Activated effector memory CD4-positive, alpha-beta T cell treated with Interleukin-2 at 50 U/mL for 16 hours (primary cell): ENCODE measurements at places on chromosomes 4 and X.

GRCh38 chr4:106269711-106270110 lies 46.3 kb downstream of the TBCK start:
- no peak for DNase-seq

DNA sequence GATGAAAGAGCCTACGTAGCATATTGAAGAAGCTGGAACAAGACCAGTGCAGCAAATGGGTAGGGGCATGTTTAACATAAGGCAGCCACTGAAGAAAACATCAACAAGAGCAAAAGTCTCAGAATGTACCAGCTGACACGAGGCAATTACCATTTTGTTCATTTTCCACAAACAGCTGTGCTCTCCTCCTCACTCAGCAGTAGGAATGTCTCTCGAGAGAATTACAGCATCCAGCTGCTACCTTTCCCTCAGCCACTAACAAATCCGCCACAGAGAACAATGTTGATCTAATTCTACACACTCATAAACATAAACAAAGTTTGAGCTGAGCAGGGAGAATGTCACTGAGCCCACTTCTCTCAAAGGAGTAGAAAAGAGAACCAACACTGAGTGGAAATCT lies 68.0 kb downstream of the OPHN1 start:
- DNase-seq = no peak

DNA sequence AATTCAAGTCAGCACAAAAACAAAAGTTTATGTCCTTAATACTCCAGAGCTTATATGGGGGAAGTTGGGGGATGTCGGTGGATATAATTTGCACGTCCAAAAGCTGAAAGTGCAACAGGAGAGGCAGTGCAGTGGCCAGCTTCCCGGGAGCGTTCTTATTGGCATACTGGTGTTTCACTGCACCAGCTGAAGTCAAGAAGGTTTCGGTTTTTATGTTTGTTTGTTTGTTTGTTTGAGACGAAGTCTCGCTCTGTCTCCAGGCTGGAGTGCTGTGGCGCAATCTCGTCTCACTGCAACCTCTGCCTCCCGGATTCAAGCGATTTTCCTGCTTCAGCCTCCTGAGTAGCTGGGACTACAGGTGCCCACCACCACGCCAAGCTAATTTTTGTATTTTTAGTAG lies 28.6 kb upstream of the TLR3 start:
- no peak for DNase-seq

DNA sequence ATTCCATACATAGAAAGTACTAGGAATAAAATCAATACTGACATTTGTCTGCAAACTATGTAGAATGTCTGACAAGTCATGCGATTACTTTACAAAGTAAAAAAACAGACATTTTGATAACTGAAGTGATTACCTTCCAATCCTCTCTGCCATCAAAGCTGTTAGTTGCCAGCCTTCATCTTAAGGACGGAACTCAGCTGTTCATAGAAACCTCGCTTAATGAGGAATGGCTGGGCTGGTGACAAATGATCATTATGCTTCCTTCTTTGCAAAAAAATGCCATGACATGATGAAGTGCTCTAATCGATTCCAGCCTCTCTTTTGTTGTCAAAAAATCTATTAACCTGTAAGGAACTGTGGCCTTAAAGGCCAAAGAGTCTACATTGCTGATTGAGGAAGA lies 1214.9 kb upstream of the IGFBP7 start:
- no peak for DNase-seq

DNA sequence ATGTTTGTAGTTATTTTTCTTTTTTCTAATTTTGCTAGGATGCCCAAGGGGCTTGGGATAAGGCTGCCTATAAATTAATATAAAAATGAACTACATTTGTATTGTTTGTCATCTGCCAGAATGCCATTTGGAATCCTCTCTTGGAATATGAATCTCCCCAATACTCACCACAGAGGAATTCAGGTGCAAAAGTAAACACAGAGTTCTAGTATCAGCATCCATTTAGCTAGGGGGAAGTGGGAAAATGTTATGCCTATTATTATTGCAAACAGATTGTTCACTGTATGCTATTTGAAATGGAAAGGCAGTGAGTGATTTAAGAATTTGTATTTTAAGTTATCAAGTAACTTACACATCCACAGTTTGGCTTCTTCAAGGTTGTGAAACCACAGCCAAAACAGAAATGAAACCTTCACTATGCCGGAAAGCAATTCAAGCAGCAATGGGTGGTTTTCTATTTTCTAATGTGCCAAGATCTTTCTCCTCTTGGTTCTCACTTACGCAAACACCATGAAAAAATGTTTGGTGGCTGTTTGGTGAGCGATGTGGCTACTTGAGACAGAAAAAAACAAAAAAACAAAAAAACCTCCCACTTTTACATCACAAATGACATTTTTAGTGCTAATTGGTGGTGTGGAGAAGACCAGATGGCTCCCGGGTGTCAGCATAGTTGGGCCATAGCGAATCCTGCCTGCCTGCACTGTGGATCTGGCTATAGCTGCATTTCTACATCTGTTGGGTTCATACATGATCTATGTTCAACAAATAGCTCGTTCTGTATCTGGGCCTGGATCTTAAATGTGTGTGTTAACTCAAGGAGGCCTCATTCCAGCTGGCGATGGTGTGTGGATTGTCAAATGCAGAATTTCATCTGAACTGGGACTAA lies 200.8 kb upstream of the GIMD1 start:
- no peak for DNase-seq

GRCh38 chrX:143429811-143430210 lies 87.5 kb downstream of the SPANXN3 start:
- DNase-seq = no peak

GRCh38 chrX:2468261-2469195 lies 32.2 kb downstream of the DHRSX start:
- DNase-seq = no peak

DNA sequence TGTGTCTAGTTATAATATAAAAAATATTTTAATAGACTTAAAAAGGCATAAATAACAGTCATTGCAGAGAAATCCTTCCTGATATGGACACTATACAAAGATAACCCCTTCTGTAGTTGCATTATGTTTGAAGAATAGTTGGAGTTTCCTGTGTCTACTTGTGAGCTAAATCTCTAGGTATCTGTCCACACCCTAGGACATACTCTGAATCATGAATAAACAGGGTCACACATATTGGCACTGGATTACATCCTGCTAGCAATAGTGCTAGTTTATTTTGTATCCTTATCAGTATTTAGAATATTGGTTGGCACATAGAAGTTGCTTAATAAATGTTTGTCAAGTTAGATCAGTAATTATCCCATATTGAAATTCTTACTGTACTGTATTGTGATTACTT lies 173.9 kb downstream of the GRXCR1 start:
- no peak for DNase-seq

GRCh38 chr4:40254608-40255392 lies 58.0 kb downstream of the RHOH start:
- DNase-seq = no peak

- DNase-seq = no peak
Measured at GRCh38 chr4:134089885-134090284, 111.7 kb downstream of the PABPC4L start.

- no peak for DNase-seq
Measured at GRCh38 chr4:131459430-131460101, 1689.5 kb upstream of the PCDH10 start.

DNA sequence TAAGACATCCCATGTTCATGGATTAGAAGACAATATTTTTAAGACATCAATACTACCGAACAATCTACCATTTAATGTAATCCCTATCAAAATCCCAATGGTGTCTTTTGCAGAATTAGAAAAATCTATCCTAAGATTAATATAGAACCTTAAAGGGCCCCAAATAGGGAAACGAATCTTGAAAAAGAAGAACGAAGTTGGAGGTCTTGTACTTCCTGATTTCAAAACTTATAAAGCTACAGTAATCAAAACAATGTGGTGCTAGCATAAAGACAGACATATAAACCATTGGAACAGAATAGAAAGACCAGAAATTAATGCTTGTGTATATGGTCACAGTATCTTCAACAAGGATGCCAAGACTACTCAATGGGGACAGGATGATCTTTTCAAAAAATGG lies 42.0 kb downstream of the CENPE start:
- DNase-seq = no peak

DNA sequence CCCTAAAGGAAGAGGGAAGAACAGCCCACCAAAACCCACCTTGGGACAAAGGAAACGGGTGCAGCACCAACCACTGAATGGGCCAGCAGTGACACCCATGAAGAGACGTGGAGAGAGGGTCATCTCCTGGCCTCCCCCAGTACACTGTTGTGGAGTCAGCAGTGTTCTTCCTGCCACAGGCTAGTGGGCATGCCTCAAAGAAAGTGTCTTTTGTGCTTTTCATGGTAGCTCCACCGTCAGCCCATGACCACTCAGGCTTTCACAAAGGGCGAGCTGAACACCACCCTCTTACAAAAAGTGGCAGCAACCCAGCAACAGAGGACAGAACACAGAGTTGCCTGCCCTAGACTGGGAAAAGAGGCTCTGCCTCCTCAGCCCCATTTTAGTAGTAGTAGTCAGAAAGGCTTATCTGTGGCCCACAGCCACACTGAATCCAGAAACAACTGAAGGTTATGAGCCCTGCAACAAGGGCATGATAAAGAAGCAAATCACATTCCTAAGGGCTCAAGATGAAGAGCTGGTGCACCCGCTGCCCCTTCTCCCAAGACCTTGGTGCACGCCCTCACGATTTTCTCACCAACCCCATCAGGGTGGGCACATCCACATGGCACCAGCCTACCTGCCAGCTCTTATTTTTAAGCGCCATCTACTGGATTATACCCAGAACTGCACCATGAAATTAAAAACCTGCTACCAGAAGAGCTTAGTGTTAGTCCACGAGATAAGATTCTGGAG lies 53.1 kb downstream of the RAB28 start:
- DNase-seq = no peak

DNA sequence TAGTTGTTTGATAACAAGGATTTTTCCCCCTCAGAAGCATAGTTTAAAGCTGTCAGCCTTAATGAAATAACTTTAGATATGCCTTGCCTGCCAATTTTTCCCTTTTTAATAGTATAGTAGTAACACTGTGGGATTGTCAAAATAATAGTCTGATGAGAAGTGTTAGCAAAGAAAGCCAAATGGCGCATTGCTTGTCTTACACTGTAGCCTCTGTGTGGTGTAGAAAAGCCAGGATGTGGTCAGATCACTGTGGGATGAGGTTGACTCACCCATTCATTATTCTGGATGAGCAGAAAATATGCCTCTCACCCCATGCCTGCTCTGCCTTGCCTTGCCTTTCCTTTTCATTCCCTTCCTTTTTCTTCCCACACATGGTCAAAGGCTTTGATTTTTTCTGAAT lies 257.8 kb upstream of the NRK start:
- DNase-seq = no peak
